HEK293T (cell line): ENCODE measurements at places on chromosomes 7 and 10.

DNA sequence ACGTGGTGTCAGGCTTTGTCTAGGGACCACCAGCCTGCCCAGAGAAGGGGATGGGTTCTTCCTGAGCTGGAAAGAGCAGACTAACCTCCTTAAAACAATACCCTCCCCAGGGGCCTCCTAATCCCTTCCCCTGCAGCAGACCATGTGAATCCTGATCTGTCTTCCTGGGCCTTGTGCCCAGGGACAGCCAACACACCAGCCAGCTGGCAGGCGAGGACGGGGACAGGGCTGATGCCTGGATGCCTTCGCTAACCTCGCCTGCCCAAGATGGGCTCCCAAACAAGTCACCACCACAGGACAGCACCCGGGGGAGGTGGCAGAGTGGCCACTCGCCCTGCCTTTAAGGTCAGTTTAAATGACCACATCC is 17.6 kb downstream of the PODXL start:
- DNase-seq, result no peak

DNA sequence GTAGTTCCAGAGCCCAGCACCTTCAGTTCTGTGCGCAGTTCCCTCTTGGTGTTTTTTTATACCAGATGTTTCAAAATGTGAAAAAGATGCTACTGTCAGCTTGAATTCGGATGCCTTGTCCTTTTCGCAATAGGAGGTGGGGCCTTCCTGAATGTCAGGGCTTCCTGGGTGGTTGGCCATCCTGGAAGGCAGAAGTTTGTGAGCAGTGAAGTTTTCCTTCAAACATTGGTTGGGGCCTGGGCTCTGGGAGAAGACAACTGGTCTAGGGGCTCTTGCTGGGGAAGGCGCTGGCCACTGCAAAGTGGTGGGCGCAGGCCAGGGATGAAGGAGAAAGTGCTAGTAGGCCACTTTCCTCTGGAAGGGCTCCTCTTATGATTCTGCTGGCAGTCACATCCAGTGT is 56.8 kb upstream of the JAZF1 start:
- no peak for DNase-seq

- peak; percentile 80 for DNase-seq
Measured at GRCh38 chr10:71569775-71570588, 149.6 kb downstream of the C10orf105 start.

- DNase-seq, result no peak
Measured at GRCh38 chr10:101997803-101998202, 58.2 kb downstream of the ARMH3 start.

GRCh38 chr10:71486484-71487114 is 89.9 kb downstream of the CDH23 start:
- DNase-seq, result peak; percentile 69

- no peak for DNase-seq
Measured at GRCh38 chr7:27164367-27165088, 809 bp downstream of the HOXA9 start.

DNA sequence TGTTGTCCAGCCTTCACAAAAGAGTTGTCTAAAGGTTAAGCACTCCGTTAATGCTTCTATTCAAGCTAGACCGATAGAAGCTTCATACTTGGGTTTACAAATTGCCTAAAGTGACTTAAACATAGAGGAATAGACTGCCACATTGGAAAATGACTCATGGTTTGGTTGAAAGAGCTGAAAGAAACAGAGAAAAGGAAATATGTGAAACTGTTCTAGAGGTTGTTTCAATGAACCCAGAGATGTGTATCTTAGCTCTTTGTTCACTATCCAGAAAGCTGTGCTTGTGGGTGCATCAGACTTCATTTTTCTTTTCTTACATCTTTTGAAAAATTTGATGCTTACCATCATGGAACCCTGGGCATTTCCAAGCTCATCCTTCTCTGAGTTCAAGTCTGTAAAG is 736.2 kb downstream of the INHBA start:
- DNase-seq, result no peak

- DNase-seq, result no peak
Measured at GRCh38 chr10:69880301-69881081, 78.8 kb downstream of the COL13A1 start.

DNA sequence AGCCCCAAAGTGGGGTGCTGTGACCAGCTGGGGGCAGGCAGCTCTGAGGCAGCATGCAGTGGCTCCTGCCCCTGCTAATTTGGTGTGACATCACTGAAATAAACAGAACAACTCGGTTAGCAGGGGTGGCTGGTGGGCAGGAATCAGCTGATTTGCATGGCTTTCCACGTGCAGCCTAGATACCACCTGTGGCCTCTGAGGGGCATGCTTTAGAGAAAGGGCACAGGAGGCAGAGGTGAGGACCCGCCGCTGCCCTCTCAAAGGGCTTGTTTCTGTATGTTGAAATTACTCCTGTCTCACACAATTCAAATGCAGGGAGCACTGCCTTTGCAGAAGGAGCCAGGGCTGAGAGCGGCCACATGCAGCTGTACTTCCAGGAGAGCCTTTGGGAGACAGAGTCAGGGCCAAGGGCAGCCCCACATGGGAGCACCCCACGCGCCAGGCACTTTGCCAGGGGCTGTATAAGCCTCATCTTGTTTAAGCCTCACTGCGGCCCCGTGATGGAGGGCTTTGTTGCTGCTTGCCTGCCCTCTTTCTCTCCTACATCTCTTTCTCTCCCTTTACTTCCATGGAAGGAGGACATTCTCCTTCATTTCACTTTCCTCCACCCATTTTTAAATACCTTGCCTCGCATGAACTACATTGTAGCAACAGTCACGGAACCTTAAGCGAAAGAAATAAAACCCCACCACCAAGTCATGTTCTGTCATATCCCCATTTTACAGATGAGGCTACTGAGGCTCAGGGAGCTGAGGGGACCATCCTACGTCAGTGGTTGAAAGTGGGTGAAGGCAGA is 137.7 kb downstream of the ZMIZ1 start:
- no peak for DNase-seq

GRCh38 chr7:127726476-127726875 is 74.5 kb downstream of the SND1 start:
- DNase-seq, result no peak

DNA sequence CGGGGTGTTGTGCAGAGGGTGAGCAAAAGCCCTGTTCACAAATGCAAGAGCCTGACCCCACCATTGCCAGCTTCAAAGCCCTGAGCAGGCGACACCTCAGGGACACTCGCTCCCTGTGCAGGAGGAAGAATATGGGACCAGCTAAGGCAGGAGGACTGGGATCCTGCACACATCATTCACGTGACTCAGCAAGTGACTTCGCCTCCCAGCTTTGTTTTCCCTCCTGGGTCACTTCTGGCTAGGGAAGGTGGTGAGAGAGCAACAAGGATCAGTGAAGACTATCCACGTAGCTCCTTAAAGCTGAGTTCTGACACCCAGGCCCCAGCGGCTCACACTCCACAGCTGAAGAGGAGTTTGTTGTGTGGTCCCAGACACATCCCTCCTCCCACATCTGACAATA is 164.3 kb downstream of the FGFR2 start:
- DNase-seq, result no peak

- no peak for DNase-seq
Measured at GRCh38 chr10:28952523-28952922, 275.2 kb downstream of the BAMBI start.

GRCh38 chr7:156665101-156665500 is 24.5 kb downstream of the RNF32 start:
- DNase-seq, result no peak

- DNase-seq, result no peak
Measured at GRCh38 chr7:127943541-127944521, 87.4 kb downstream of the LRRC4 start.

GRCh38 chr10:90930070-90930837 is 9.4 kb upstream of the ANKRD1 start:
- peak; percentile 18 for DNase-seq

- DNase-seq, result peak; percentile 30
Measured at GRCh38 chr7:96224685-96225084, 97.2 kb downstream of the SLC25A13 start.

- no peak for DNase-seq
Measured at GRCh38 chr10:60042262-60042661, 135.9 kb upstream of the CCDC6 start.

DNA sequence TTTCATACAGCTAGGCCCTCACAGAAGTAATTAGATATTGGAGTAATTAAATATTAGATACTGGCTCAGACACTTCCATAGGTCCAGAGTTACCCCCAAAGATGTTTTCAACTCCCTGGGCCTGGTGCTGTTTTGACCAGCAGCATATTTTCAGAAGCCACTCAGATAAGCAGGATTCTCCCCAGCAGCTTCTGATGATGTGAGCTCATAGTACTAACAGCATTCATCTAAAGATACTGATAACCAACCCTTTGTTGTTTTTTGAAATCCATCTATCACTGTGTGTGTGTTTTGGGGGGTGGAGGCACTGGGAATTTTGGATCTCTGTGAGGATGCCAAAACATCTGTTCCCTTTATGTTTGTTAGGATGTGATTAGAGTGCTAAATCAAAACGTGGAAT is 52.7 kb downstream of the VPS50 start:
- no peak for DNase-seq

DNA sequence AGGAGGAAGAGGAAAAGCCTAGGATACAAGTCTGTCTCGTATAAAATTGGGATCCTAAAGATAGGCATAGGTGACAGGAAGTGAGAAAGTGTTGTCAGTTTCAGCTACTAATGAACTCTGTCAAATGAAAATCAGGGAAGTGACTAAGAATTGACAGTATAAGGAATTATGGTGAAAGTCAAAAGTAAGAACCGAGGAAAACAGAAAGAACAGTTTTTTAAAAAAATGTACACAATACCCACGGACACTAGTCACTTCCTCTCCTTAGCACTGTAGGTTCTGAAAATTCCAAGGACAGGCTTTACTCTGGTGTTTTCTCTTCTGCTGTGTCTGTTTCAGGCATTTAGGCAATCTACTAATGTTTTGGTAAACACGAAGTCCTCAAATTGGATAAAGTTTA is 42.3 kb downstream of the ATAD1 start:
- DNase-seq, result no peak

DNA sequence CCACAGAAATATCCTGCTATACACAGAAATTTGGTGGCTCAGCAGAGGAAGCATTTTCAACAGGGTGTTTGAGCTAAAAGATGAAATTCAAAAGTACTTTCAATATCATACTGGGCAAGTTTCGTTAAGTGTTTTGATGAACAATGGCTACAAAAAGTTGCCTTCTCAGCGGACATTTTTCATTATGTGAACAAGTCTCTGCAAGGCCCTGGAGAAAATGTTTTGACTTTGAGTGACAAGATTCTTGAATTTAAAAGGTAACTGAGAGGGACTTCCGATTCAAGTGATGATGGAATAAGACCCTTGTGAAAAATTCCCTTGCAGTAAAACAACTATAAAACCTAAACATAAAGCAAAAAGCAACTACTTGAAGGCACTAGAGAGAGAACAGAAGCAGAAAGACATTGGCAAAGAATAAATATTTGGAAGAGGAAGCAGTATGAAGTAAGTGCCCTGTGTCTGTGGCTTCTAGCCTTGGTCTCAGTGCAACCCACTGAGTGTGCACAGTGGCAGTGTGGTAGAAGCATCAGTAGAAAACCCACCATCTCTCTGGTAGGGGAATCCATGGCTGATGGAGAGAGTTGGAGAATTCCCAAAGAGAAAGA is 62.5 kb upstream of the NAMPT start:
- DNase-seq, result no peak

DNA sequence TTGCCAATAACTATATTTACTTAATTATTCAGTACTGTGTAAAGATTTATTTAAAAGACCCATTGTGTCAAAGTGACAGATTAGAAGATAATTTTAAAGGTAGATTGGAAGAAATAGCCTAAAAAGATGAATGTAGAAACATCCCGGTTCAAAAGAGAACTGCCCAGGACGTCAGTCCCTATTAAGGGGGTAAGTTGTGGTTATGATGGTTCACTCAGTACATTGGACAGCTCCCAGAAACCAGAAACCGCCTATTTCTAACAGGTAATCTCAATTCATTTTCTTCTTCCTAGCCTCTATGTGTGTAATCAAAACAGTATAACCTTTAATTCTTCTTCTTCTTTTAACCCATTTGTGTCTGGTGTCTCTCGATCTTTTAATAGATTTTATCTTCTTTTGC is 1.5 kb upstream of the FERD3L start:
- peak; percentile 11 for DNase-seq

GRCh38 chr10:35063837-35064454 is 26.2 kb downstream of the CUL2 start:
- no peak for DNase-seq

DNA sequence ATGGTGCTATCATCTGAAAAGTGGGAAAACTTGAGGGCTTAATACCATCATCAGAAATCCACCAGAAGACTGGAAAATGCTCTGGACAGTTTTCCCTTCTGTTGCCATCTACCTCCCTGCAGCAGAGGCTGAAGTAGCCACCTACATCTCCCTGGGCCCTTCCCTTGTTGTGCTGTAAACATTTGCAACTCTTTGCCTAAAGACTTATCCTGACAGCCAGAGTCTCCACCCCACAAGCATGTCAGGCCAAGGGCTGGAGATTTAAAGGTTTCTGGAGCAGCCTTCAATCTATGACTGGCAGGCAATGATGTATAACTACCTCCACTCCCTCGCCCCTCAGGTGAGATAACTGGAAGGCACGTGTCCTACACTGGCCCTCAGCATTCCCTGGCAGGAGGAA is 29.7 kb upstream of the INMT start:
- DNase-seq, result no peak

GRCh38 chr10:6278519-6279120 is 75.9 kb downstream of the PFKFB3 start:
- DNase-seq, result no peak

GRCh38 chr7:31192986-31193385 is 140.9 kb downstream of the ADCYAP1R1 start:
- peak; percentile 80 for DNase-seq

GRCh38 chr7:5354460-5355232 is 69.0 kb downstream of the TNRC18 start:
- no peak for DNase-seq

DNA sequence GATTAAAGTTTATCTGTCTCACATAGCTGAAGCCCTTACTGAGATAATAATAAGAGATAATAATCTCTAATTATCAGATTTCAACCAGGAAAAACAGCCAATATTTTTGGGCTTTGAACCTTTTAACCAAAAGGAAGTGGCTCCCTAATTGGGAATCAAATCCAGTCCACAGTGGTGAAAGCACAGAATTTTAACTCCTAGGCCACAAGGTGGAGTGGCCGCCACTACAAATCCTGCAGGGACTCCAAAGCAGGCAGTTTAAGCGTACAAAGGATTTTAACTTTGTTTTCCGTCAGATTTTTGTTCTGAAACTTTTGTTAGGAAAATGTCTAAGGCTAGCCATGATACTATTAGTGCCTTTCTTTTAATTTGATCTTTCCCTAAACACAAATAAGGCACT is 99.6 kb upstream of the CCNY start:
- no peak for DNase-seq

DNA sequence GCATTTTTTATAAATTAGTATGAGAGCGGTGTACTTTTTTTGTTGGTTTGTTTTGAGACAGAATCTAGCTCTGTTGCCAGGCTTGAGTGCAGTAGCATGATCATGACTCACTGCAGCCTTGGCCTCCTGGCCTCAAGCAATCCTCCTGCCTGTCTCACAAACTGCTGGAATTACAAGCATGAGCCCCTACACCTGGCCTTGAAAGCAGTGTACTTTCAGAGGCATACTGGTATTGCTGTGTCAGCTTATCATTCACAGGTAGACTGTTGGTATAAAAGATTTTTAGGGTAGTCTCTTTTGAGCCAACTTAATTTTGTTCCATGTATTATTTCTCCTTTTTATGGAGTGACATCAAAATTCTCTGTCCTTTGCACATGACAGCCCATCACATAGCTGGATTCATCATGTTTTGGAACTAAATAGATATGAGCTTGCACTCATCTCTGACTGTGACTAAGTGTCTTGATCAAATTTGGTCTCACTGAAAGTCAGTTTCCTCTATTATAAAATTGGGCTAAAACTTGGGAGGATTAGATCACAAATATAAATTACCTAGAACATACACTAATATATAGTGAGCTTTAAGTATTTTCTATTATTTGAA is 12.4 kb downstream of the GNAT3 start:
- DNase-seq, result no peak
